A549 treated with ZK216348 at 1 μM for 4 hours (cell line): ENCODE measurements at places on chromosomes 3 and 15. TPM values are rescaled to one million over a fixed set of nuclear protein-coding genes. Genes with fewer than 3 reads are reported as not detected.

The CYP1A2 gene
- not detected in 5 replicates for total RNA-seq

The CLRN1 gene
- total RNA-seq = not detected in 5 replicates

The UROC1 gene
- not detected in 5 replicates for total RNA-seq

The PYGO1 gene
- 4.8 to 9.6 TPM (median 7.9 TPM) in 5 replicates for total RNA-seq

The CFAP100 gene
- total RNA-seq = not detected in 5 replicates

The ABHD6 gene
- 9.3 to 11.9 TPM (median 11.4 TPM) in 5 replicates for total RNA-seq

The HYAL1 gene
- total RNA-seq = 0.24 to 0.80 TPM (median 0.46 TPM) in 5 replicates

The CTDSPL gene
- total RNA-seq = 10.2 to 14.7 TPM (median 13.3 TPM) in 5 replicates

The CDC25A gene
- total RNA-seq = 8.9 to 11.5 TPM (median 9.2 TPM) in 5 replicates

The SERPINI1 gene
- total RNA-seq = 2.1 to 3.5 TPM (median 3.1 TPM) in 5 replicates

The KLHL24 gene
- total RNA-seq = 5.8 to 9.7 TPM (median 7.2 TPM) in 5 replicates

The GCNT3 gene
- 125 to 192 TPM (median 156 TPM) in 5 replicates for total RNA-seq

The RPL4 gene
- 5,293 to 5,653 TPM (median 5,434 TPM) in 5 replicates for total RNA-seq

The ROPN1 gene
- total RNA-seq = not detected in 5 replicates

The LRRFIP2 gene
- total RNA-seq = 48.6 to 74.0 TPM (median 57.6 TPM) in 5 replicates

The KY gene
- total RNA-seq = 0.07 to 0.25 TPM (median 0.20 TPM) in 3 of 5 replicates, not detected in the others

The POLR2M gene
- 30.0 to 68.7 TPM (median 58.6 TPM) in 5 replicates for total RNA-seq

The CHRNA7 gene
- total RNA-seq = 2.8 to 5.2 TPM (median 3.6 TPM) in 5 replicates

The SI gene
- total RNA-seq = not detected in 5 replicates

The TTC21A gene
- total RNA-seq = 1.2 to 2.9 TPM (median 2.1 TPM) in 5 replicates

The GRK7 gene
- total RNA-seq = not detected in 5 replicates

The FGF7 gene
- not detected in 5 replicates for total RNA-seq

The CADM2 gene
- 0.38 to 0.46 TPM in 2 of 5 replicates, not detected in the others for total RNA-seq

The P2RY14 gene
- total RNA-seq = not detected in 5 replicates

The SUSD5 gene
- 2.3 to 4.2 TPM (median 3.1 TPM) in 5 replicates for total RNA-seq

The CADPS gene
- total RNA-seq = not detected in 5 replicates

The FILIP1L gene
- 0.11 to 0.27 TPM (median 0.18 TPM) in 4 of 5 replicates, not detected in the other for total RNA-seq

The ZNF592 gene
- total RNA-seq = 13.1 to 24.0 TPM (median 21.2 TPM) in 5 replicates

The ENTPD3 gene
- total RNA-seq = not detected in 5 replicates

The UBL7 gene
- 38.8 to 45.0 TPM (median 42.4 TPM) in 5 replicates for total RNA-seq

The LNP1 gene
- total RNA-seq = 0.64 to 1.4 TPM (median 0.79 TPM) in 5 replicates

The SLC28A1 gene
- total RNA-seq = 0.06 TPM in 1 of 5 replicates, not detected in the others

The ZPLD1 gene
- 0.04 to 0.05 TPM in 2 of 5 replicates, not detected in the others for total RNA-seq

The CORO2B gene
- total RNA-seq = 2.4 to 3.9 TPM (median 3.1 TPM) in 5 replicates

The CHRFAM7A gene
- total RNA-seq = 4.7 to 7.8 TPM (median 6.7 TPM) in 5 replicates

The OR5H14 gene
- not detected in 5 replicates for total RNA-seq

The LSAMP gene
- 0.04 to 0.49 TPM (median 0.08 TPM) in 5 replicates for total RNA-seq

The RGMA gene
- 0.21 to 0.42 TPM (median 0.26 TPM) in 5 replicates for total RNA-seq

The C3orf22 gene
- total RNA-seq = not detected in 5 replicates

The CFAP20DC gene
- 1.8 to 3.2 TPM (median 2.4 TPM) in 5 replicates for total RNA-seq

The C2CD4A gene
- total RNA-seq = 0.09 to 0.18 TPM (median 0.15 TPM) in 4 of 5 replicates, not detected in the other

The NANOGP8 gene
- total RNA-seq = not detected in 5 replicates

The PPM1M gene
- 3.5 to 5.8 TPM (median 5.1 TPM) in 5 replicates for total RNA-seq

The SLC15A2 gene
- total RNA-seq = 0.02 to 0.95 TPM (median 0.16 TPM) in 4 of 5 replicates, not detected in the other

The C3orf85 gene
- not detected in 5 replicates for total RNA-seq

The FGF12 gene
- total RNA-seq = 0.40 to 0.99 TPM (median 0.76 TPM) in 5 replicates

The GOLGA8T gene
- 1.1 to 2.8 TPM (median 2.0 TPM) in 5 replicates for total RNA-seq

The BFSP2 gene
- total RNA-seq = not detected in 5 replicates

The PLA2G4E gene
- total RNA-seq = not detected in 5 replicates

The ATP10A gene
- 5.7 to 9.9 TPM (median 8.0 TPM) in 5 replicates for total RNA-seq

The ECT2 gene
- 53.8 to 94.4 TPM (median 75.4 TPM) in 5 replicates for total RNA-seq

The CCR2 gene
- total RNA-seq = not detected in 5 replicates

The CMTM8 gene
- 7.7 to 13.8 TPM (median 12.9 TPM) in 5 replicates for total RNA-seq

The CD86 gene
- not detected in 5 replicates for total RNA-seq

The ALDH1L1 gene
- total RNA-seq = 0.06 to 0.27 TPM (median 0.11 TPM) in 5 replicates

The NR1I2 gene
- not detected in 5 replicates for total RNA-seq

The SLC28A2 gene
- total RNA-seq = not detected in 5 replicates
